Left ventricle myocardium superior (tissue), 1 donor: ENCODE measurements at places on chromosomes 5 and 9. TPM values are rescaled to one million over a fixed set of nuclear protein-coding genes. Genes with fewer than 3 reads are reported as not detected.
A peak's percentile ranks its signal among the peaks of the same experiment; 100 is the strongest.

- DNase-seq = no peak
Measured at GRCh38 chr5:2254406-2254805, 371.7 kb upstream of the IRX4 start.

F12 gene
- not detected for total RNA-seq

DNA sequence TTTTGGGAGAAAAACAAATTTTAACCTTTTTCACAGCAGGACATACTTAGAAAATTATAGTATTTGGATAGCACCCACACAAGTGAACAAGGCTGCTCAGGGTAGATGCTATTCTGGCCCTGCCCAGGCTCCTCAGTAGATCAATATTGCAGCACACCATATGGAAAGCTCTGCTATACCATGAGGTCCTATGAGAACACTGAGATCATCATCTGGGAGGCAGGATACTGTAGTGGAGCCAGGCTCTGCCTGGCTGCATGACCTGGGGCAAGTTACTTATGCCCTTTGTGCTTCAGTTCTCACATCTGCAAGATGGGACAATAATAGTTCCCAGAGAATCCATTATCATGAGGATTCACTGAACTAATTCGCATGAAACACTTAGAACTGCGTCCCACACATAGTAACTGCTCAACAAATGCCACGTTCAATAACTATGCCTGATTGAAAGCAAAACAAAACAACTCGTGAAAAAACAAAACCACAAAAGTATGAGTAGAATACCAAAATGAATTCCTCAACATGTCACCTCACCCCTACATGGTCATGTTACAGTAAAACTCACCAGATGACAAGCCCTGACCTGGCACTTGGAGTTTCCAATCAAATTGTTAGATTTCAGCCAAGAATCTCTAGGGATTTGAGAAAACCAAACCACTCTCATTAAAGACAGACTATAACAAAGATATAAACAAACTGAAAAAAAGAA, 31.9 kb downstream of the ARSB start:
- no peak for DNase-seq

FOXD4L3 gene
- not detected for total RNA-seq

GRCh38 chr5:31809050-31809870, 170.3 kb downstream of the PDZD2 start:
- DNase-seq = peak; percentile 79

OTULINL gene
- total RNA-seq = 3.1 TPM

SYK gene
- 5.1 TPM for total RNA-seq

- no peak for DNase-seq
Measured at GRCh38 chr5:169997798-169998197, 17.5 kb upstream of the INSYN2B start.

- no peak for DNase-seq
Measured at GRCh38 chr5:136094189-136094912, 38.3 kb upstream of the SMAD5 start.

GRCh38 chr5:107444300-107444699, 226.4 kb downstream of the EFNA5 start:
- DNase-seq = no peak

DNA sequence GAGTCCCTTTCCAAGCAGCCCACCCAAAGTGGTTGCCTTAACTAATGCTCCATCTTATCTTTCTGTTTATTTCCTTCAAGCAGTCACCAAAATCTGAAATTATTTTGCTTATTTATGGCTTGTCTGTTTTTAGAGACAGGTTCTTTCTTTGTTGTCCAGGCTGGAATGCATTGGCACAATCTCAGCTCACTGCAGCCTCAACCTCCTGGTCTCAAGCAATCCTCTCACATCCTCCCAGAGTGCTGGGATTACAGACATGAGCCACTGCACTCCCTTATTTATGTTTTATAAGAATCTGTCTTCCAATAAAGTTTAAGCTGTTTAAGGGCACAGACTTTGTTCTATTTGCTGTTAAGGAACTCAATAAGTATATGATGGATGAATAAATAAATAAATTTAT, 133.7 kb downstream of the GABRB2 start:
- DNase-seq = no peak

DNA sequence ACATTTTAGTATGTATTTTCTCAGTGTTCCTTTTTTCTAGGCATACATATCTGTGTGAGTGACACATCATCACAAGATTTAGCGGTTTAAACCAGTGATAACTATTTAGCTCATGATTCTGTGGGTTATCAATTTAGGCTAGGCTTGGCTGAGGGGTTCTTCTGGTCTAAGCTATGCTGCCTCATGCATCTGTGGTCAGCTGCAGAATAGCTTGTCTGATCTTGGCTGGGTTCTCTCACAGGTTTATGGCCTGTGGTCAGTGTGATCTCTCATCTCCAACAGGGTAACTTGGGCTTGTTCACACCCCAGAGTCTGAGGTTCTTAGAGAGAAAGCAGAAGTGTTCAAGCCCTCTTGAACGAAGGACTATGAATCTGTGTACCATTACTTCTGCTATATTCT, 363.3 kb downstream of the KDM4C start:
- no peak for DNase-seq

RASGRF2 gene
- 6.5 TPM for total RNA-seq

- peak; percentile 72 for DNase-seq
Measured at GRCh38 chr5:173230690-173231380, 4.2 kb downstream of the NKX2-5 start.

DNA sequence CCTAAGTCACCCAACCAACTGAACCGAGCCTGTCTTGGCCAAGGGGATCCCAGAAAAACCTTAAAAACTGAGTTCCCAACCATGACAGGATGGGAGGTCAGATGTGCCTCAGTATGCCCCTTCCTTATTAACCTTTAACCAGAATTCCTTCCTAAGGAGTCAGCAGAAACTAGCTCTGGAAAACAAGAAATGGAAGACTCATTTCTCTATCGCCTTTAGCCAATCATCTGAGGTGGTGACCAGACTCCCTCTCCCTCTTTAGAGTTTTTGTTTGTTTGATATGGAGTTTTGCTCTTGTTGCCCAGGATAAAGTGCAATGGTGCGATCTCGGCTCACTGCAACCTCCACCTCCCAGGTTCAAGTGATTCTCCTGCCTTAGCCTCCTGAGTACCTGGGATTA, 37.5 kb downstream of the SLC28A3 start:
- no peak for DNase-seq

- peak; percentile 32 for DNase-seq
Measured at GRCh38 chr5:69042915-69043654, 50.7 kb upstream of the SLC30A5 start.

DNA sequence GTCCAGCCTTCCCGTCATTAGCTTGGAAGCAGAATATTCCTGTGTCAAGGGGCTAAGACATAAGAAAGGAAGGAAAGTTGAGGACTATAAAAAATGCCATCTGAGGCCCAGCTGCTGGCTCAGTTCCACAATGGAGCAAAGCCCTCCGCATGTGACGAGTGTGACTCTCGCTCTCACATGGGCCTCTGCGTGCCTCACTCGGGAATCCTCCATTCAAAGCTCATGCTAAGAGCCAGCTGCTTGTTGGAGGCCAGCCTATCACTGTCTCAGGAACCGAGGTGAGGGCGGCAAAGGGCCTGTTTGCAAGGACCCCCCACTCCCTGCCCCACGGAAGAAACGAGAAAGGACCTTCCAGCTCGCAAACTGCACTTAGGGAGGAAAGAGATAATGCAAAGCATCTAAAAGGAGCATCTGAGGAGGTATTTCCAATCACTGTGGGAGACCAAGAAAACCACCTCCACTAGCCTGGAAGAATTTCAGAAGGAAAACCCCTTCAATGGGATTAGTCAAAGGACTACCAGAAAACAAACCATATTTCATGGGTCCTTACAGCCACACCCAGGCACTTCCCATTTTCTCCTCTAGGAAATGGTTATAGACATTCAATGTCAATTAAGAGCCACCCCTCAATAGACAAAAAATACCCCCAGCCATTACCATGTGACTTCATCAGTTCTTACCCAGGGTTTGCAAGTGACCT, 95.3 kb downstream of the PRRT1B start:
- no peak for DNase-seq

GRCh38 chr5:3007577-3007976, 256.1 kb upstream of the IRX2 start:
- DNase-seq = no peak

DNA sequence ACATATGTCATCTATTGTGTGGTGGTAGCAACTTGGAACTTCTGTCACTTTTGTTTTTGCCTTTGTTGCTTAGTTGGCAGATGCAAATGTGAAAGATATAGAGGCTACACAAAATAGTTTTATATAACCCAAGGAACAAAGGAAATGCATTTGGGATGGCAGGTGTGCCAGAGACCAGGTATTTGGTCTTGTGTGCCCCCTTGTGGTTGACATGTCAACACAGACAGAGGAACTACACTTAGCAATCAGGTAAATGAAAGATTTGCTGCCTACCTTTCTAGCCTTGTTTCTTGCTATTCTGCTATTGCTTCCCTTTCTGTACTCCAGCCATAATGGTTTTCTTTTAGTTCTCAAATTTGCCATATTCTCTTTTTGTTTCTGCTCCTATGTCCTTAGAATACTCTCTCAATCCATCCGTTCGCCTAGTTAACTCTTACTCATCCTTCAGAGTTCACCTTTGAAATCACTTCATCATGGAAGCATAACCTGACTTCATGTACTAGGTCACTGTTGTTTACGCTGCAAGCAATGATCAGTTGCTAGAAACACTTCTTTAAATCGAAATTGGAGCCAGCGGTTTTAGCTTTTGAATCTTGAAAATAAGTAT, 119.5 kb downstream of the TRPM3 start:
- no peak for DNase-seq

- no peak for DNase-seq
Measured at GRCh38 chr9:98201749-98202148, 9.3 kb upstream of the CORO2A start.

- DNase-seq = no peak
Measured at GRCh38 chr9:133004091-133004998, 25.9 kb downstream of the GFI1B start.

GRCh38 chr5:34529581-34530331, 126.4 kb upstream of the RAI14 start:
- no peak for DNase-seq

TMEM250 gene
- total RNA-seq = 16.6 TPM

- no peak for DNase-seq
Measured at GRCh38 chr9:98883276-98883675, 60.4 kb upstream of the COL15A1 start.

DNA sequence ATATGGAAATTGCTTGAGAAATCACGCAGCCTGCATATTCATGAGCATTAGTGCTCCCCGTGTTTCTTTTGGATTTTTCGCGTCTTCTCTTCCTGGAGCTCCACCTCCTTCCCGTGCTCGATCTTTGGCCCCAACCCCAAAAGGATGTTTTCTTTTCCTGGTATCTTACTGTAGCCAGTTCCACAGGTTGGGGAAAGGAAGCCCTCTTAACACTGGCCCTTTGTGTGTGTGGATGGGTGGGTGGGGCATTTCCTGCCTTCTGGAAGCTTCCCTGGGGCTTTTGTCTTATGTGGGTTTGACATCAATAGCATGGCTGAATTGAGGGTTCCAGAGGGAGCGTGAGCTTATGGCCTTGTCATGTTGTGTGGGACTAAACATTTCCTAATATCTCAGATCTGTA, 21.9 kb downstream of the STXBP1 start:
- DNase-seq = no peak

GRCh38 chr5:41281215-41281810, 68.0 kb upstream of the C6 start:
- DNase-seq = no peak

DNA sequence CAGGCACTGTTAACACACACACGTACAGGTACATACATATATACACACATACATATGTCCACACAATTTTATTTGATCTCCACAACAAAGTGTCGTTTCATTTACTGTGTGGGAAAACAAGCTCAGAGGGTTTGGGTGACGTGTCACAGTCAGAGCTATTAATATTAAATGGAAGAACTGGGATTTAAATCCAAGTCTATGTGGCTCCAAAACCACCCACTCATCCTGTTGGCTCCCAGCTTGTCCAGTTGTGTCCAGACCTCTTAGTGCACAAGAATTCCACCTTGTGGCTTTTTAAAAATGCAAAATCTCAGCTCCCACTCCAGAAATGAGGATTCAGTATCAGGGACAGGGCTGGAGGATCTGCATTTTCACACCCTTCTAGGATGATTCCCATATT, 52.3 kb upstream of the PTPDC1 start:
- no peak for DNase-seq

SREK1 gene
- total RNA-seq = 32.3 TPM
